NCI-H2081 (cell line): ENCODE measurements at places on chromosomes 5 and 9.
A peak's percentile ranks its signal among the peaks of the same experiment; 100 is the strongest.

DNA sequence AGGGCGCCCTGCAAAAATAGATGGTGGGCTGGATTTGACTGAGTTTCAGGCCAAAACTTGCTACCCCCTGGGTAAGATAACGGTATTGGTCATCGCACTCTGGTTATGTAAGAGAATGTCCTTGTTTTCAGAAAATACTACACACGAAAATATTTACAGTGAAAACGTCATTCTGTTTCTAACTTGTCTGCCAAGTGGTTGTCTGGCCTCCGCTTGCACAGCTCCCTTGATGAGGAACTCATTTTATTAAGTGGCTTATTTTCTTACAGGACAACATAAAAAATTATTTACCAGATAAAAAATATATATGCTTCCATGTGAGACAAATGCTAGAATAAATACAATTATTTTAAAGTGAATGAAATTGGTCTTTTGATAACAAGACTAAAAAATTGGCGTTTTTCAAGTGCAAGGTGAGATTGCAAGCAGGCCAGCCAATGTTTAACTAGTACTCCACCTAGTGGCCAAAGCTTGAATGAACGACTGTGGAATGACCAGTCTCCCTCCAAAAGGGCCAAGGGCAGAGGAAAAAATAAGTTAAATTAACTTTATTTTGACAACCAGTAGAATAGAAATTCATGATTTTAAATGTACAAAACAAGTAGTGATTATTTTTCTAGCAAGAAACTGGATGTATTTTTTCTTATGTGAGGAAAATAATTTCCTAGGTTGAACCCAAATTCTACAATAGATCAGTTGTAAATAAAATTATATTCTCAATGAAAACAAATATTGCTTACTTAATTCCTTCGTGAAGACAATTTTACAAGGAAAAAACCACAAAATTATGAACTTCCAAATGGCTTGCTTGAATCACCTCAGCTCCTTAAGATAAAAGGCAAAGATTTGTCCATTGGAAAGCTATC lies 93.2 kb downstream of the ZFAND5 start:
- peak; percentile 51 for DNase-seq

DNA sequence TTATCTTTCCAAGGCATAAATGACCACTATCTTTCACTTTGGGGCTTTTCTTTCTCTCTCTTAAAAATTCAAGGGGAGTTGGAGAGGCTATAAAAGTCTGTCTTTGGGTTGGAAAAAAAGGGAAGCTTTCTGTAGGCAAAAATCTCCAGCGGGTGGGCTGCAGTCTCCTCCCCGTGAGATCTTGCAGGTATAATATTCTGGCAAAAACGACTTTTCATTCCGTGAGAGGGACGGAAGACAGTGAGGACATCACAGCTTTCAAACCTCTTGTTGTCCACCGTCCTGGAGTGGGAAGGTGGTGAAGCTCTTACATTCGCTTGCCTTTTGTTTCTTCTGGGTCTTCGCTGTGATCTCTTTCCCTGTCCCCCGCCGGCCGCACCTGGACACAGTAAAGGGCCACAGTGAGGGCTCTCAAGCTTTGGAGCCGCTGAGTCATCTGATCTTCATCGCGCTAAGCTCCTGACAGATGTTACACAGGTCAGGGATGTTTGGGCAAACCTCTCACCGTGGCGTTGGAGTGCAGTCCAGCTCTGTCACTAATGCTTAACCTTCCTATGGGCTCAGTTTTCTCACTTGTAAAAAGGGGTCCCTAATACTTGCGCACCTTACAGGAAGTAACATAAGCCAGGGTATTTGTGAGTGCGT lies 61.9 kb upstream of the MEGF10 start:
- no peak for DNase-seq

DNA sequence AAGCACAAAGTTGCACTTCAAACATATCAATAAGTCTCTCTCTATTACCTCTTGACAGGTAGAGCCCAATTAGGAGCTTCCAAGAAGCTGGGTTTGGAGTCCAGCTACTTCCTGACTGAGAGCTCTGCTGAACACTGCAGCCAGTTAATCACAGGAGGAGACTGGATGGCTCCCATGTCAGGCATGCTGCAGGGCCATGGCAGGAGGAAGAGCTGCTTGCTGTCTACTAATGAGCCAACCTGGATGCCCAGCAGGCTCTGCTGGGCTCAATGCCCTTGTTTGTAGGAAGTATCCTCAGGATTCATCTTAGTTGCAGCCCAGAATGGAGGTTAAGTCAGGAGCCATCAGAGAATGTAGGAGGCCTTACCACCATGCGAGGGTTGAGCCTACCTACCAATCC lies 91.9 kb downstream of the TMEM215 start:
- DNase-seq: no peak

DNA sequence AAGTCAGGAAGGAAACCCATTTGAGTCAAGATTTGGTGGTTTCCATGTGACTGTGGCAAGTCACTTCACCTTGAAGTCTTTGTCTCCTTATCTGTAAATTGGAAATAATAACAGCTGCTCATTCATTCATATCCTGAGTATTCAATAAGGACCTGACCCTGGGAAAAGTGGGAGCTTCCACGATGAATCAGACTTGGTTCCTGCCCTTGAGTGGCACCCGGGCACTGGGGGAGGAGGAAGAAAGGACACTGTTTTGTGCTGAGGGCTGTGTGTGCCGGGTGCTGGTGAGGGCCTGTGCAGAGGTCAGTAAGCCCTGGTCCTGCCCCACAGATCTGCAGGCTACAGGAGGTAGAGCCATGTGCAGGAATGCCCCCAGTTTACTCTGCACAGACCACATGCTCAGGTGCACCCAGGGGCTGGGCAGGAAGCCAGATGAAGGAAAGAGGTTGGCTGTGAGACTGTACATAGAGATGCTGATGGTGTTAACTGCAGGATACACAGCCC lies 6.8 kb downstream of the NDST1 start:
- DNase-seq: no peak
